ENCODE measurements at places on chromosomes 4 and X.

GRCh38 chr4:15153662-15154061, 151.4 kb downstream of the CPEB2 start:
- no peak for DNase-seq

DNA sequence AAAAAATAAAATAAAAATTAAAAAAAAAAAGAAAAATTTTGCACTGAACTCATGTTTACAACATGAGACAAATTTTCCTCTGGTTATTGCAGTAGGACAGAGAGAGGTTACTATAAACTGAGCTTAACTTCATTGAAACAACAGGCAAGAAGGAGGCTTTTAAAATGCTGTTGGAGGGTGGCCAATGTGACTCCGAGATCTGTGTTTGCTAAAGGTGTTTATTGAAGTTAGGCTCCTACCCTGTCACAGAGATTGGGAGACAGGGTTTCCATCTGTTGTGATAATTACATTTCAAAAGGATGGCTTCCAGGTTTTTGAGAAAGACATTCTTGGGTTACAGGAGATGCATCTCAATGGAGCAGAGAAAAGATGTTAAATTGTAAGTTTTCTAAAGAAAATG, 370.5 kb upstream of the HS3ST1 start:
- no peak for DNase-seq

DNA sequence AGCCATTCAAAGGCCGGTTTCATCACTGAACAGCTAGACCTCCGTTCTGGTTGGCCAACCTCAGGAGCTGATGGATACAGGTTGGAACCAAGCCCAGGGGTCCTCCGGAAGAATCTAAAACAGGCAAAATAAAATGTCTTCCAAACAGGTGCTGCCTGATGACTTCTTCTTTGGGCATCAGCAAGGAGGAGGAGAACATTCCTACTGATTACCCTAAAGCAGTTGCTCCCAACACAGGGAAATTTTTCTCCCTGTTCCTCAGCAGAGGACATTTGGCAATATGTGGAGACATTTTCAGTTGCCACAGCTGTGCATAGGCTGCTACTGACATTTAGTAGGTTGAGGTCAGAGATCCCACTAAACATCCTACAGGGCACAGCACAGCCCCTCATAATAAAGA, 319.3 kb upstream of the PPARGC1A start:
- no peak for DNase-seq

GRCh38 chr4:176561368-176561767, 231.4 kb downstream of the VEGFC start:
- no peak for DNase-seq

DNA sequence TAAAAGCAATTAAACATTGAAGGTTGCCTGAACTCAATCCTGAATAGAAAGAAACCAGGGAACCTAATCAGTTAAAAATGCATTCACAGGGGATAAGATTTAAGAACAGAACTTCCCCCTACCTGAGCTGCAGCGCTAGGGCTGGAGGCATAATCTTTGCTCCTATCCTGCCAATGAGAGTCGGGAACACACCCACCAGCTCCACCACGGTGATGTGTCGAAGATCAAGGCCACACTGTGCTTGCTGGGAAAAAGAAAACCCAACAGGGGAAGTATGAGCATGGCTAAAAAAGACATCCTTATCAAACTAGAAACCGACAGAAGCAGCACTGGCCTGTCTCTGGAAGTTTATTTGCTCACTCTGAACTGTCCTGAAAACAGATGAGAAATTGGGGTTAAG, 66.3 kb downstream of the SRPX start:
- no peak for DNase-seq

DNA sequence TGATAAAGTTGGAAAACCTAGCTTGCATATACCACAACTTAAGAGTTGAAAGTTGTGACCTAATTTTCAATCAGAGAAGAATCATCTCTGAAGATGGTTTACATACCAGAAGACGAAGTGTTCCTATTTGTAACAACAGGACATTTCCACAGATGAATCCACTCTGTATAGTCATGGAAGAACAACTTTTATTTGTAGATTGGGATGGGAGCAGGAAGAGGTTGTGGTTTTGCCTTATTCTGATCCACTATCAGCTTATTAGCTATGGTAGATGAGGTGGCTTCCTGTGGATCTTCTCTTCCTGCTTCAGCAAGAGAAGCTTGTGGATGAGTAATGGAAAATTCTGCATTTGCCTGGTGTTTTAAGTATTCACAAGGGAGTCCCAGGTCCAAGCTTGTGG, 18.6 kb upstream of the SUPT20HL1 start:
- no peak for DNase-seq

GRCh38 chr4:154516318-154517029, 24.9 kb upstream of the DCHS2 start:
- DNase-seq: no peak

DNA sequence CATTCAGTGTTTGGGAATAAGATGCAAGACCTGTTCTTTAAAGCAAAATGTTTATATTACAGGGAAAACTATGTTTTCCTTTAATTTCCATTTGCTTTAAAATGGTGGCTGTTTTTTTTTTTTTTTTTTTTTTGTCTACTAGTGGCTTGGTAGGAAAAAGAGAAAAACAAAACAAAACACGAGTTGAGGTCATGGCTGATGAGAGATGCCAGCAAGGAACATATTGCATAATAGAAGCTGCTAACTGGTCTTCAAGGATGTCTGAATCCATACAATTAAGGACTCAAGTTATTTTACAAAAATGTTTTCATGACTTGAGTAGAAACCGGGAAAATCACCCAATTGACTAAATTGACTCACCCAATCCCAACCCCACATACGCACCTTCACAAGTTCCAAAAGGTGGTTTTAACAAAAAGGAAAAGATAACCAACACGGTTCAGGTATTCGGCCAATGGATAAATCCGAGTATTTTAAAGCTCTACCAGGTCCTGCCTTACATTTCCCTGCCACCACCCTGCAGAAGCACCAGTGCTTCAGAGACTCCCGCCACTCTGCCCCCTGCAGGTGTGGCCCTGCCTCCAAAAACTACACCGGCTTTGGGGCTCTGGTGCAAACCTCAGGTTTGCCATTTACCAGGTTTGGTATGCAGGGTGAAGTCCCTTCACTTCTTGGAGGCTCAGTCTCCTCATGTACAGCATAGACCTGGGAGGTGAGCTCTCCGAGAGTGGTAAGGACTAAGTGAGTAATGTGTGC, 27.1 kb downstream of the PIR start:
- no peak for DNase-seq

Measured in right kidney (tissue), 9 donors.